ENCODE measurements at places on chromosomes 11 and 22. TPM values are rescaled to one million over a fixed set of nuclear protein-coding genes. Genes with fewer than 3 reads are reported as not detected.

Gene F2
- not detected for total RNA-seq

DNA sequence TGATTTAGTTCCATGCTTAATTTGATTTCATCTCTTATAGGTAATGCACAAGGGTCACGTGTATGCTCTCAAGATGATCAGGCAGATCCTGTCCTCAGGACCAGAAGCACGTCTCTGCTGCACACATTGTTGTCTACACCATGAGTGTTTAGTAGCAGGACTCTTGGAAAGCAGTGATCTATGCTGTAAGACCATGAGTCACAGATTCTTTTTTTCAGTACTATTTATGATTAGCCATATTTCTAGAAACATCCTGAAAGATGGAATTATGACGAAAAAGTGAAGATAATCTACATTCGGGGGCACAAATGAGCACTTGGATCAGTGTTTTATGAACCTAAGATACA lies 29.6 kb downstream of the ZBED4 start:
- no peak for DNase-seq
- no peaks in the 10 kb centered on the region for H3K27me3 ChIP-seq
- H3K4me1 ChIP-seq: no peaks in the 10 kb centered on the region
- peaks cover 12% of the 10 kb centered on the region for H3K36me3 ChIP-seq

DNA sequence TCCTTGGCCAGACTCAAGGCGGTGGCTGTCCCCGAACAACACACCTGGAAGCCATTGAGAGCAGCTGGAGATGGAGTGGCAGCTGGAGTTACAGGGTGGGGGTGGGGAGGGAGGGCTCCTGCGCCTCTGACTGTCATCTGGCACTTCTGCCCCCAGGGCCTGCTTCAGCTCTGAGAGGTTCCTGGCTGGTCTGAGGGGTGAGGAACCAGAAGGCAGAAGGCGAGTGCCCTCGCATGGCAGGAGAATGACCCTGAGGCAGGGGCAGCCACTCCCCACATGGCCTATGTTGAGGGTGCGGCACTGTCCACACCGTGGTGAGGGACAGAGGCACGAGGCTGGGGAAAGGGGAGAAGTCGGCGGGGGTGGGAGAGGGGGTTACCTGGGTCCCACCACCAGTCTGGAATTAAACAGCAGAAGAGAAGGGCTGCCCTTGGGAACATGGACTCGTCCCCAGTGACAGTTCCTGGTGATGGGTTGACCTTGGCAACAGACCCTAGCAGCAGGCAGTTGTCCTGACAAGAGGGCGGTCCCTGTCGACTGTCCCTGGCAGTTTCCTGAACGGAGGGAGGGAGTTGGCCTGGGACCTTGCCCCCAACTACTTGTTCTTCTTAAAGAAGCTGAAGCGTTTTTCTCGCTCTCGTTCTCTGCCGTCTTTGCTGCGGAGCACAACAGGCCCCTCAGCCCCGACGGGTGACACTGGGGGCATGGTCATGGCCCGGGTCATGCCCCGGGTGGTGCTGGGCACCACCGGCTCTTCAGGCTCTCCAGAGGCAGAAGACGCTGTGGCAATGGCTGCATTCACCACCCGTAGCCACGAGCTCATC lies 7.8 kb upstream of the RBM4B start:
- no peak overlapping the region for H3K4me3 ChIP-seq
- H3K27ac ChIP-seq: no peak overlapping the region
- DNase-seq: no peak

Gene P2RY2
- 8.4 TPM for total RNA-seq

GRCh38 chr11:134200688-134201087 lies 23.1 kb downstream of the NCAPD3 start:
- no peak for DNase-seq
- H3K4me3 ChIP-seq: no peak overlapping the region
- no peaks in the 10 kb centered on the region for H3K36me3 ChIP-seq

DNA sequence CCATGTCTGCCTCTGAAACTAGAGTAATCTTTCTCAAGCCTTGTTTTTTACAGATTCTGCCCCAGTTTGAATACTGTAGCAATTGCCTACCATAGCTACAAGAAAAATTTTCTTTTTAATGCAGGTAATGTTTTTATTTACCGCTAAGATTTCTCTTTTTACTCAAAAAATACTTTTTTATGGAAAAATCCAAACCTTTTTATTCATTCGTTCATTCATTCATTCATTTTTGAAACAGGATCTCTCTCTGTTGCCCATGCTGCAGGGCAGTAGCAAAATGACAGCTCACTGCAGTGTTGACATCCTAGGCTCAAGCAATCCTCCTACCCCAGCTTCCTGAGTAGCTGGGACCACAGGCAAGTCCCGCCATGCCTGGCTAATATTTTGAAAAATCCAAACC lies 2.7 kb upstream of the CPT1A start:
- no peak overlapping the region for H3K4me3 ChIP-seq
- peaks cover 27% of the 10 kb centered on the region for H3K4me1 ChIP-seq
- peak overlapping the region; percentile 76 for H3K27ac ChIP-seq
- no peak for DNase-seq
- no peaks in the 10 kb centered on the region for H3K27me3 ChIP-seq
- H3K36me3 ChIP-seq: no peaks in the 10 kb centered on the region

- no peak overlapping the region for H3K4me3 ChIP-seq
- no peak overlapping the region for H3K27ac ChIP-seq
- no peaks in the 10 kb centered on the region for H3K27me3 ChIP-seq
- H3K36me3 ChIP-seq: no peaks in the 10 kb centered on the region
These were observed 428.1 kb downstream of the OPCML start for GRCh38 chr11:133104009-133104744.

GRCh38 chr11:47711225-47711624 lies 3.9 kb downstream of the AGBL2 start:
- no peak overlapping the region for H3K4me3 ChIP-seq
- peaks cover 3% of the 10 kb centered on the region for H3K4me1 ChIP-seq
- no peaks in the 10 kb centered on the region for H3K36me3 ChIP-seq
- DNase-seq: no peak
- no peak overlapping the region for H3K27ac ChIP-seq
- no peaks in the 10 kb centered on the region for H3K27me3 ChIP-seq

DNA sequence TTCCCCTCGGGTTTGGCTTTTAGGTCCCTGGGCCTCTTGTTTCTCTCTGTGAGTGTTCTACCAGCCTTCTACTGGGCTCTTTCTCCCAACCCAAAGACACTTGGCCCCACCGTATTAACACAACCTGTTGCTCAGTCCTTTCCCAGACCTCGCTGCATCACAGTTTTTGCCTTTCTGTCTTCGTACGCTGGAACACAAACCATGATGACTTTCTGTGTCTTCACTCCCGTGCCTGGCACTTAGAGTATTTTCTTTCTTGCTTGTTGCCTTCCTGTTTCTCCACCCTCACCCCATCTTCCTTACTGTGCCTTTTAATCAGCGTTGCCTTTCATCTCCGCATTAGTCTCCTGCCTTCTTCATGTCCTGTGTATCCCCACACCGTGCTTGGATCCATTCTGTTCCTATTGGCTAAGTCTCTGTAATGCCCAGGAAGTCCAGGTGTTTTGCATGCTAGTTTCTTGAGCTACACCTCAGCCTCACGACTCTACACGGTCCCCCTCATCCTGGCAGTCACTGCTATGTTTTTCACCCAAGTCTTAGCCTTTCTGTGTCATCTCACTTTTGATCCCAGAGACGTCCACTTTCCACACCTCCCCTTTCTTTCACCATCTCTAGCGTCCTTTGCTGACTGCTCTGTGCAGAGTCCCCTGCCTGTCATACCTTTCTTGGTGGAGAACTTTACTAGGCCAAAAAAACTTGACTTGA lies 1.6 kb downstream of the MARK2 start:
- H3K27ac ChIP-seq: peak overlapping the region; percentile 69
- H3K4me1 ChIP-seq: peaks cover 45% of the 10 kb centered on the region
- no peaks in the 10 kb centered on the region for H3K36me3 ChIP-seq
- no peak for DNase-seq
- no peaks in the 10 kb centered on the region for H3K27me3 ChIP-seq
- no peak overlapping the region for H3K4me3 ChIP-seq

Gene MAP6
- 24.8 TPM for total RNA-seq

DNA sequence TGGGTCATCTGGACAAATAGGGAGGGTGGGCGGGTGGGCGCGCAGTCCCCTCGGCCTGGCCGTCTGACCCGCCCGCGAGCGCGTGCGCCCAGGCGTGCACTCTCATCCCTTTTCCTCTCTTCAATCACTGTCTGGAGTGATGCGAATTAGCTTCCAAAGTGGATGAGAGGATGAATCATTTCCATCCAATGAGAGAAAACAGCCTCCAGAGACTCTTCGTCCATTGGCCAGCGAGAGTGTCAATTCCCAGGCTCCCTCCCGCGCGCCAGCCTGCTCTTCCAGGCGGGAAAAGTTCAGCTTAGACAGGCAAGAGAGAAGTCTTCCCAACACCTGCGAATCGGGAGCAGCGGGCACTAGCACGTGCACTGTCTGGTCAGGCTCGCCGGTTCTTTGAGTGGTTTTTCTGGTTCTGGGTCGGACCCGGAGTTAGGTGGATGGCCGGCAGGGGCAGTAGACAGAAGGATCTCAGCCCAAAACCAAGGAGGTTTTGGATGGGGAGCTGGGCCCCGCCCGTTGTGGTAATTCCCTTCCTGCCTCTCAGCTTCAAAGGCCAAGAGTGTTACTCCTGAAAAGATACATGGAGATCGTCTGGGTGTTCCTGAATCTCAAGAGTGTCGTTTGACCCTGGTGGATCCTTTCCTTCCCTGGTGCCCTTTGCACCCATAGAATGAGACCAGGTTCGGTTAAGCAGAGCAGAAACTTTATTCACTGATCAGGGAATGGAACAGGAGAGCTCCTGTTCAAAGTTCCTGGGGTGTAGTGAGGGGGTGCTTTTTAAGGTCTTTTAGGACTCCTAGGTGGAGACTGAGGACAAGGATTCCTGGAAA lies 33.4 kb upstream of the GLYATL1 start:
- no peaks in the 10 kb centered on the region for H3K36me3 ChIP-seq
- no peak for DNase-seq
- H3K4me1 ChIP-seq: no peaks in the 10 kb centered on the region
- no peak overlapping the region for H3K27ac ChIP-seq
- no peak overlapping the region for H3K4me3 ChIP-seq

- H3K4me1 ChIP-seq: peaks cover 4% of the 10 kb centered on the region
- H3K36me3 ChIP-seq: no peaks in the 10 kb centered on the region
- no peaks in the 10 kb centered on the region for H3K27me3 ChIP-seq
- DNase-seq: no peak
- H3K27ac ChIP-seq: no peak overlapping the region
- H3K4me3 ChIP-seq: no peak overlapping the region
These were observed 12.3 kb upstream of the TSKU start for GRCh38 chr11:76770642-76771445.

Gene B3GAT1
- total RNA-seq: 0.67 TPM

Gene SMIM35
- 0.07 TPM for total RNA-seq

GRCh38 chr11:87125257-87125656 lies 87.5 kb downstream of the TMEM135 start:
- H3K4me3 ChIP-seq: no peak overlapping the region
- H3K4me1 ChIP-seq: peaks cover 13% of the 10 kb centered on the region
- no peaks in the 10 kb centered on the region for H3K27me3 ChIP-seq
- no peaks in the 10 kb centered on the region for H3K36me3 ChIP-seq

DNA sequence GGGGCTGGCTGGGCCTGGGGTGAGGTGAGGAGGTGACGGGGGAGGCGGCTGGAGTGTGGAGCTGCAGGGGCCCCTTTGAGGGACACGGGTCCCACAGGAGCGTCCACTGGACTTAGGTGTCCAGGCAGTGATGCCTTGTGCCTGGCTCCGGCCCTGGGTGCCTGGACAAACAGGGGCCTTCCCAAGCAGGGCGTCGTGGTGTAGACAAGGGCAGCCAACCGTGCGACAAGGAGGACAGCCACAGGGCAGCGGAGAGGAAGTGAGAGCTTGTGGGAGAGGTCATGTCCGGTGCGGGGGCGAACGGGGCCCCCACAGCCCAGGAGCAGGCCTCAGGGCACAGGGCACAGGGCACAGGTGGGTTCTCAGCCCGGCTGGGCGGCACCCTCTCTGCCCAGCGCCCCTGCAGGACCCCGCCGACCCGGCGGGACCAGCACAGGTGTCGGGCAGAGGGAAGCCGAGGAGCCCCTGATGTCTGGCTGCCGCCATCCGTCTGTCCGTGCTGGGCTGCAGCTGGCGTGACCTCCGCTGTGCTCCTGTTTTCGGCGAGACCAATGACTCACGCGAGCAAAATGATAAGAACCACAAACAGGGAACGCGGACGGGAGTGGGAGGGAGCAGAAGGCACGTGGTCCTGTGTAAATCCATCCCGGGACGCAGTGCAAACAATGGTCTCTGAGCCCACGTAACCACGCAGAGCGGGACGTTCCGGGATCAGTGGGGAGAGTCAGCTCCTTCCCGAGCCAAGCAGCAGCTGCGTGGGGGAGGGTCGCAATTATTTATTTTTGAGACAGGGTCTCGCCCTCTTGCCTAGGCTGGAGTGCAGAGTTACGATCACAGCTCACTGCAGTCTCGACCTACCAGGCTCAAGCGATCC lies 49.1 kb upstream of the A4GALT start:
- no peak overlapping the region for H3K4me3 ChIP-seq
- DNase-seq: peak; percentile 85
- peaks cover 22% of the 10 kb centered on the region for H3K4me1 ChIP-seq
- peak overlapping the region; percentile 26 for H3K27ac ChIP-seq
- H3K36me3 ChIP-seq: no peaks in the 10 kb centered on the region
- no peaks in the 10 kb centered on the region for H3K27me3 ChIP-seq

DNA sequence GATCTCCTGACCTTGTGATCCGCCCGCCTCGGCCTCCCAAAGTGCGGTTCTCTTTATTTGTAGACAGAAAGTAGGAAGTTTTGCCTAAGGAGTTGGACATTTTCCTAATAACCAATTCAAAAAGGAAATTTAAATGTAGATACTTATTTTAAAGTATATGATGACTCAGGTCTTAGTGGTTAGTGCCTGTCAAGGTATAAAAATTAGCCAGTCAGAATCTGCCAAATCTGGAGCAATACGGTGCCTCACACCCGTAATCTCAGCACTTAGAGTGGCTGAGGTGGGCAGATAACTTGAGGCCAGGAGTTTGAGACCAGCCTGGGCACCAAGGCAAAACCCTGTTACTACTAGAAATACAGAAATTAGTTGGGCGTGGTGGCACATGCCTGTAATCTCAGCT lies 86.7 kb upstream of the RASSF10 start:
- no peak for DNase-seq
- H3K27me3 ChIP-seq: no peaks in the 10 kb centered on the region
- no peaks in the 10 kb centered on the region for H3K36me3 ChIP-seq
- no peaks in the 10 kb centered on the region for H3K4me1 ChIP-seq
- H3K27ac ChIP-seq: no peak overlapping the region

Gene HBE1
- 3.6 TPM for total RNA-seq

GRCh38 chr11:17415523-17416104 lies 27.2 kb upstream of the KCNJ11 start:
- no peak overlapping the region for H3K4me3 ChIP-seq
- H3K27ac ChIP-seq: no peak overlapping the region
- no peaks in the 10 kb centered on the region for H3K4me1 ChIP-seq
- H3K36me3 ChIP-seq: no peaks in the 10 kb centered on the region
- no peaks in the 10 kb centered on the region for H3K27me3 ChIP-seq

- no peak overlapping the region for H3K4me3 ChIP-seq
- H3K36me3 ChIP-seq: no peaks in the 10 kb centered on the region
- DNase-seq: no peak
- no peaks in the 10 kb centered on the region for H3K27me3 ChIP-seq
These were observed 42.1 kb upstream of the ATXN10 start for GRCh38 chr22:45629469-45630089.

All from adrenal gland (tissue), 19 donors.